ENCODE measurements at places on chromosomes 12 and 14. TPM values are rescaled to one million over a fixed set of nuclear protein-coding genes. Genes with fewer than 3 reads are reported as not detected.

- DNase-seq: no peak
Observed at GRCh38 chr12:107264667-107265066, 171.3 kb upstream of the CRY1 start.

GRCh38 chr14:79831195-79831892 is 380.0 kb downstream of the DIO2 start:
- no peak for DNase-seq

DNA sequence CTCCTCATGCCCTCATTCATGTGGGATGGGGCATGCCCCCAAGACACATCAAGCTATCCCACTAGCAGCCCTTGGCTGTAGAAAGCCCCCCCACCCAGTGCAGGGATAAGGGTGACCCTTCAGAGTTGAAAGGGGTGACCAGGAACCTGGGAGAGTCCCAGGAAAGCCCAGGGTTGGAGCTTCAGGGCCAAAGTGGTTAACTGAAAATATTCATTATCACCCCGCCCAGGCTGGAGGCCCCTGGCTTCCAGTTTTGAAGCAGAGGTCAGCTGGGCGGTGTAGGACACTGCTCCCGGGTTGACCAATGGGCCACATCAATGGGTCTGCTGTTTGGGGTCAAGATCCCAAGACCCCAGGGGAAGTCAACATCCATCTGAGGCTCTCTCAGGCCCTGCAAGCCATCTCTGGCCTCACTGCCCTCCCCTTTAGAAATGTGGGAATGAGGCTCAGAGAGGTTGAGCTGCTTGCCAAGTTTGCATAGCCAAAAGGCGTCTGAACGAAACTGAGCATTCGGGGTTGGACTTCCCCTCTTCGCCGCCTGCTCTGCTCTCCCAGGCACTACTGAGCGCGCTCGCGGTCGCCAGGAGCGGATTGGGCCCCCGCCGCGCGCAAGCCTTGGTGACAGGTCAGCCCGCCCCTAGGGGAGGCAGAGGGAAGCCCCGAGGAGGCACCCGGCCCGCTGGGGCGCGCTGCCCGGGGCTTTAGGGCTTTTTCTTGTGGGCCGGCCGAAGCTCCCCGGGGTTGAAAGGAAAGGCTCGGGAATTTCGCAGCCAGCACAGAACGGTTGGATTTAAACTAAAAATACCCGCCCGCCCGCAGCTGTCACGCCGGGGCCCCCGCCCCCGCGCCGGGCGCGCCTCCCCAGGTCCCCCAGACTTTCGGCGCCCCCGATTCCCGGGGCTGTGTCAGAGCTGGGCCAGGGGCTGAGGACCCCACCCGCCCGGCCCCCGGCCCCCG is 576 bp downstream of the SYNE3 start:
- DNase-seq: peak; percentile 86

GRCh38 chr14:75231320-75231719 is 47.3 kb upstream of the FOS start:
- no peak for DNase-seq

Gene RTRAF
- 206 TPM for total RNA-seq

Gene DPPA3
- total RNA-seq: not detected

All from activated CD8-positive, alpha-beta T cell treated with anti-CD3 and anti-CD28 coated beads, Interleukin-2, amount 10 ng/mL, durations not matched to agents 7 days and 5 days (primary cell).